ENCODE measurements at places on chromosomes 4 and X.

GRCh38 chrX:3549411-3549911 is 164.0 kb downstream of the PRKX start:
- DNase-seq = no peak

DNA sequence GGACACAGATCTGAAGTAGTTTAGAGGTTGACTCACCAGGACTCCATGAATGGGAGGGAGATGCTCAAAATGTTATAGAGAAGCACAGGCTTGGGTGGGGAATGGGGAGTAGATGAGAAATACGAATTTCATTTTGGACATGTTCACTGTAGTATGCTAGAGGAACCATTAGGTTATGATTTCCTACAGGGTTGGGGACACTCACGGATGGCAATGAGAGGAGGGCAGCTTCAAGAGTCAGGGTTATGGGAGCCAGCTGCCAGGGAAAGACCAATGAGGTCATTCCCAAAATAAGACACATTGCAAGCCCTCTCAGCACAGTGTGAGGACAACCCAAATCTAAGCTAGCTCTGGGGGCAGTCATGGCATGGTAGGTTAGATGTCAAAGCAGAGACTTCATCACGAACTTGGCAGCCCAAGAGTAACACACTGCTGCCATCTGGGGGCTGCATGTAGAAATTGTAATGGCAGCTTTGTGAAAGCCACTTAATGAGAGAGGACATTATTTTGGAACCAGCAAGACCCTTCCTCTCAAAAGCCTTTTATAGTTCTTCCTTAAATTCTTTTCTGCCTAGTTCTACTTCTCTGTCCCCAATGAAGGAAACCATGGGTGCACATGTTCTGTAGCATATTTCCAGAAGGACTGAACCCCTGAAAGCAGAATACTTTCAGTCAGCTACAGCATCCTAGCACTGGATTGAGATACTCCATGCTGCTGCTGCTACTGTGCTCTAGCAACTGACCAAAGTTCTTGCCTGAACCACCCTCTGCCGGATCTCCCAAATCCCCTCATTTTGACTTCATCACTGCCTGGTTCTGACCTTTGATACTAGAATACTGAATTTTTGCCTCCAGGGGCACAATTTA is 16.2 kb upstream of the ZCCHC12 start:
- peak; percentile 11 for DNase-seq

- no peak for DNase-seq
Measured at GRCh38 chr4:77776182-77777134, 42.7 kb downstream of the CNOT6L start.

DNA sequence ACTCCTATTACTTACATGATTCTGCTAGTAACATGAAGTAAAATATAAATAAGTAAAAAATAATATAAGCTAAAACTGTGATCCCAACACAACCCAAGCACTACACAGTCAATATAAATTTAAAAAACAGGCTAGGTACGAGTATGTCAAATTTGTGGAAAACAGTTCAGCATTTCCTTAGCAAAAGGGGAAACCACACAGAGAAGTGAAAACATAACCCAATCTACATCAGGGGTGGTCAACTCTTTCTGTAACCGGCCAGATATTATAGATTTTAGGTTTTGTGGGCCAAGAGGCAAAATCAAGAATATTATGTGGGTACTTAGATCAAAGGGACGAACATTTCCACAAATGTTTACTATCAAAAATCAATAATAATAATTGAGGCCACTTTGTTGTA is 70.1 kb downstream of the CHST7 start:
- DNase-seq = no peak
